ENCODE measurements at places on chromosomes 16 and 17.

GRCh38 chr16:57996406-57997175, 3.9 kb downstream of the ZNF319 start:
- no peak for DNase-seq

GRCh38 chr16:4898811-4899473, 38.0 kb downstream of the PPL start:
- DNase-seq, result no peak

DNA sequence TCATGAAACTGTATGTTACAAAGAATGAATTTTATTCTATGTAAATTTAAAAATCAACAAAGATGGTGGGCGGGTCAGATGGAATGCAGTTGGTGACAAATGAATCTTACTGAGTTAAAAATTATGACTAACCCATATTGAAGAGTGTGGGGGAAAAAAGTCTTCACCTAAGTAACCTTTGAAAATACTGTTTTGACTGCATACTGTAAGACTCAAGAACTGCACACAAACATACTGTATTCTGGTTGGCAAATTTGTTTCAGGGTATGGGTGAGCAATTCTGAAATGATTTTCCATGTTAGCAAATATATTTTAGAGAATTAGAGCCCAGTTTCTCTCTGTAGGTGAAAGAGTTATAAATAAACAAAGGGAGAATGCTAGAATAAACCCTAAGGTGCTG, 153.7 kb upstream of the KCNJ18 start:
- DNase-seq, result no peak

- DNase-seq, result no peak
These were observed 4.7 kb downstream of the ZNF764 start for GRCh38 chr16:30553393-30553899.

DNA sequence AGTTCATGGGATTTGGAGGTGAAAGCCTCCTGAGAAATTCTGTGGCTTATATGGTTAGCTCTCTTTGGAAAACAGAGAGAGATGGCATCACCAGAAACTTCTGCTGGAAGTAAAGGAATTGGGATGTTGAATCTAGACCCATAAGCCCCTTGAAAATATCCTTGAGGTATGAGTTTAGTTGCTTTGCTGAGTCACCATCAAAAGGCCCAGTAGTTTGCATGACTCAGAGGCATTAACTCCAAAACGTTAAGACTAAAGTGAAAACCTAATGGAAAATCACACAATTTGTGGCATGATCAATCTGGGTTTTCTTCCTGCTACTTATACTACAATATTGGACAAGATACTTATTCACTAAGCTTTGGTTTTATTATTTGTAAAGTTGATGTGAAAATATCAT, 349.2 kb upstream of the SALL1 start:
- no peak for DNase-seq

GRCh38 chr17:68732301-68732749, 131.2 kb upstream of the FAM20A start:
- DNase-seq, result no peak

DNA sequence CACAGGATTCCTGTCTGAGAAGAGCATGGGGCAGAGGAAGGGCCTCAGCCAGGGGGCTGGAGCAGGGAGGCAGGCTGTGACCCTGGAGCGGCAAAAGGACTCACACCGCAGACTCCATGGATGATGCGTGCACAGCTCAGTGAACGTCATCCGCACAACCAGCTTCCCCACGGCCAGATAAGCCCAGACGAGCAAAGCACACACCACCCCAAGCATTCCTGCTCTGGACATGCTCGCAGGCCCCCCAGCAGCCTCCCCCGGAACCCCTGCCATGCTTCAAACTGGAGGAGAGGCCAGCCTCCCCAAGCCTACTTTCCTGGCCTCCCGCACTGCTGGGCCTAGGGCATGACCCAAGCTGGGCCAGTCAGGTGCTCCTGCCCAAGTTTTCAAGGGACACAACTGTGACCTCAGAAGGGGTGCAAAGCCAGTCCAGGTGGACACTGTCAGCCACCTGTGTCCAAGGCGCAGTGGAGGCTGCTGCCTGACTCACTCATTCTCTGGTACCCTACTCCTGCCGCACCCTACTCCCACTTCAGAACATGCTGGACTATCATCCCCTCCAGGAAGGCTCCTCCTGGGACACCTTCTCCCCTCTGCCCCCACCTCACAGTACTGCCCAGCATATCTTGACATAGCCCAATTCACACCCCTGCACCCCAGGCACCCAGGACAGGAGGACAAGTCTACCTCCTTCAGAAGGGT, 4.8 kb downstream of the BCAR1 start:
- no peak for DNase-seq

DNA sequence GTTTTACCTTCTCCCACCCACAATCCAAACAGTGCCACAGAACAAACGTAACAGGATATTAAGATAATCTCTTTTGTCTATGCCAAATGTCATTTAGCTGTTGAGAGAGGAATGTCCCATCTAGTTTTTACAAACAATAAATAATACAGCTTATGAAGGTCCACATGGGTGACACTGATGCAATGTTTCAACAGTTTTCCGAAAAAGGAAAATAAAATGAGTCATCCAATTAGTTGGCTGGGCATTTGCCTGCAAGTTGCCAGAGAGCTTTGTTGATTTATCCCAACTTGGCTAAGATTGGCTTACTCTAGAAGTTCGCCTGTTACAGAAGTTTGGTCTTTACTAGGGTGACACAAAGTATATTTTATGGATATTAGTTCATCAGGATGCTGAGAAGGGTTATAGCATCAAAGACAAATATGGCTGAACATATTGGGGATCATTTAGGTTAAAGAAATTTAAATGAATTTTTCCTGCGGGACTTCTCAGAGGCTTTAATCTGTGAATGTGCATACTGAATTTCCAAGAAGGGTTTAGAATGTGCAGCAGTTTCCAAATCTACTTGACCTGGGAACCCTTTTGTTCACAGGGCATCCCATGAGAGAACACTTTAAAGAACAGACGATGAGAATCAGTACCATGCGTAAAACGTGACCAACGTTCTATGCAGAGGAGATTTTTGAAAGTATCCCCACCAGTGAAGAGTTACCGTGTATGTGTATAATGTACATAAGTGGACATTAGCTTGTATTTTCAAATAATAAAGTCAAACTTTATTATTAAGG, 73.1 kb downstream of the CDH13 start:
- DNase-seq, result no peak

GRCh38 chr17:6358131-6358530, 76.8 kb downstream of the AIPL1 start:
- DNase-seq, result no peak

DNA sequence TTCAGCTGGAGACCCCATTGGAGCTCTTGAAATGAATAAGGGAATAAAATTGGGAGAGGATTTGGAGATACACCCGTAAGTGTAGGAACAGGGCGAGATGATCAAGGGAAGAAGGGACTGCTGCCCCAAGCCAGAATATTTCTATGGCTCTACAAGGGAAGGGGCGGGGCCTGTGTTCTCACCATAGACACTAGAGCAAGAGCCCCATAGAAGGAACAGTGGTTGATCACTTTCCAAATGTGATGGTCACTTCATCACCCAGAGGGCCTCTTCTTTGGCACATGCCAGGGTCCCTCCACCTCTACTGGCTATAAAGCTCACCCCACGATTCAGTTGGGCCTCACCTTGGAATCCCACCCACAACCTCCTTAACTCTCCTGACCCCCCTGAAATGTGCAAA, 25.0 kb downstream of the GPRC5B start:
- DNase-seq, result no peak

DNA sequence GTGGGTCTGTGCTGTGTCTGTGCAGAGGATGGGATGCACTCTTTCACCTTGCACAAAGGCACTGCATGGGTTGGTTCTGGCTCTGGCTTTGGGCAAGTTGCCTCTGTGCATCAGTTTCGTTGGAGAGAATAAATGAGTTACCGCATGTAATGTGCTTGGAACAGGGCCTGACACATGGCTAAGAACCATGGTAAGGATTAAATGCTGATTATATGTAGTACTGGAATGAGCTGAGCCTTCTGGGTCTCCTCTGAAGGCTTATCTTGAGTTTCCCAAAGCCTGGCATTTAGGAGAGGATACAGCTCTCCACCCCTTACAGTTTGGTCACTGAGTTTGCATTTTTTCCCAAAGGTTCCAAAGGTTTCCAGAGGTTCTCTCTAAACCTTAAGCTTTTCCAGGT, 69.1 kb downstream of the KSR1 start:
- DNase-seq, result no peak

DNA sequence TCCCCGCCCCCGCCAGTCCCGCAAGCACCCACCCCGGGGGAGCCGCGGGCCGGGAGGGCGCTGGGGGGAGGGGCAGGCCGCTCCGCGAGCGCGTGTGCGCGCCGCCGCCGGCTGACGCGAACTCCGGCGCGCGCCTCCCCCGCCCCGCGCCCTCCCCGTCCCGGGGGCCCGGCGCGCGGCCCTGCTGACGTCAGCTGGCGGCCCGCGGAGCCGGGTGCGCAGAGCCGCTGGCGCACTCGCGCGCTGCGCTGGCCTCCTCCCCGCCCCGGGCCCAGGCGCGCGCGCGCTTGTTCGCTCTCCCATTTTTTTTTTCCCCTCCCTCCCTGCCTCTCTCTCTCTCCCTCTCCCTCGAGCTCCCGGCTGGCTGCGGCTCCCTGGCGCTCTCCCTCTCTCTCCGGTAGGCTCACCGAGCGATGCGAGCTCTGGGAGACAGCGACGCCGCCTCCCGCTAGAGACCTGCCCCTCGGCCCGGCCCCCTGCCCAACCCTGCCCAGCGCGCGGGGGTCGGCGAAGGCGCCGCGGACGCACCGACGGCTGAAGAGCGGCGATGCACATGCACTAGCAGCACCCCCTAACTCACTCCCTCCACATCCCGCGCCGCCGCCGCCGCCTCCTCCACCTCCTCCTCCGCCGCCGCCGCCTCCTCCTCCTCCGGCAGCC, at the start of gene GNAO1:
Gene GNAO1 (plus strand): TSS at position 334 of the 660 bp plus-strand sequence. CDS start 747 bp downstream, outside the sequence.
- DNase-seq, result peak; percentile 38

DNA sequence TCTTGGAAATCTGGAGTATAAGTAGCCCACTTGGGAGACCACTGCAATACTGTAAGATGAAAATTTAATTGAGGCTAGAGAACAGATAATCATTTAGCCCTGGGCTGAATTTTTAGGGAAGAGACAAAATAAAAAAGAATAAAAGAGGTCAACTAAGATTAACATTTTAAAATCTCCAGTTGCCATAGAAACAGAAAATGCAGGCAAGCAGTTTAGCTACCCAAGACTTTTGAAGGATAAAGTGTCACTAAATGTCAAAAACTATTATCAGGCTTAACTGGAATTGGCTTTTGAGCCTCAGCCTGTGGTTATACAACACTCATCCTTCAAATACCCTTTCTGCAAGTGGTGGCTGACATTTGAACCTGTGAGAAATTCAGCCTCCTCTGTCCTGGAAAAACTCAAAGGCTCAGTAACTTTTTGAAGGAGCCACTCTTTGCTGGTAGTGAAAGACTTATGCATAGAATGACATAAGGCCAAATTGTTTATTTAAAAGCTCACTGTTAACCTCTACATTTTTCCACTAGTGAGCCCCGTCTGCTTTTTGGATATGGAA, 220.7 kb upstream of the KCNJ16 start:
- no peak for DNase-seq

DNA sequence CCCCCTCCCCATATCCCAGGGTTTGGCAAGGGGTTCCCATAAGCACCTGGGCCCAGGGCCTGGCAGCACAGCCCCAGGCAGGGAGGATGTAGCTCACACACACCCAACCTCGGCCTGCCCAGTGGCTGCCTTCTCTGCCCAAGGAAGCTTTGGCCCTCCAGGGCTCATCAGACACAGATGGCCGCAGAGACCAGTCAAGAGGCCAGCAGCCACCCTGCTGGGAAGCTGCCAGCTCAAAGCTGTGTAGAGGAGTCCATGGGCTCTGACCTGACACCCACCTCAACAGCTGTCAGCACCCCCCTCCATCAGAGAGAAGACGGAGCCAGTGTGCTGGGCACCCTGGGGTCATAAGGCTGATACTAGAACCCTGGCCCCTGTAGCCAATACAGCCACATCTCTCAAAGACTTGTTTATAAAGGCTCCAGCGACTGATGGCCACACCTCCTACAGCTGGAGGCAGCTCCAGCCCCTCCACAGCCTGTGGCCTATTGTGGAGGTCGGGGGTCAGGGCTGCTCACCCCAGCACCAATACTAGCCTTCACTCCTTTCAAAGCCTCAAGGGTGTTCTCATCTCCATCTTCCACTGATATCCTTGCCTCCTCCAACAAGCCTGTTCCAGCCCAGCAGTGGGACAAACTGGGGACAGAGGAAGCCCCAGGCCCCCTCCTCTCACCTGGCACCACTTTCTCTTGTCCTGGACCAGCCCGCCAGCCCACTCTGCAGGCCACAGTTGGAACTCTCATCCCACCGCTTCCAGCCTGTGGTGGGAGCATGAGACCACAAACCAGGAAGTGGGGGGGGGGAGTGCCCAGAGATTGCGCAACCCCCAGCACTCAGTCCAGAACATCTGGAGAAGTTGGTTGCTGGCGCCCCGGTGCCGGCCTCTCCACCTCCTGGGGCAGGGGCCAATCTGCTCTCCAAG, 2.2 kb upstream of the MPG start:
- no peak for DNase-seq

GRCh38 chr16:1152651-1153259, at the start of gene CACNA1H:
Gene CACNA1H (plus strand): TSS chr16:1153106. CDS start chr16:1153738, 632 bp downstream.
- no peak for DNase-seq

- no peak for DNase-seq
These were observed 15.1 kb downstream of the SOX8 start for GRCh38 chr16:996681-997080.

DNA sequence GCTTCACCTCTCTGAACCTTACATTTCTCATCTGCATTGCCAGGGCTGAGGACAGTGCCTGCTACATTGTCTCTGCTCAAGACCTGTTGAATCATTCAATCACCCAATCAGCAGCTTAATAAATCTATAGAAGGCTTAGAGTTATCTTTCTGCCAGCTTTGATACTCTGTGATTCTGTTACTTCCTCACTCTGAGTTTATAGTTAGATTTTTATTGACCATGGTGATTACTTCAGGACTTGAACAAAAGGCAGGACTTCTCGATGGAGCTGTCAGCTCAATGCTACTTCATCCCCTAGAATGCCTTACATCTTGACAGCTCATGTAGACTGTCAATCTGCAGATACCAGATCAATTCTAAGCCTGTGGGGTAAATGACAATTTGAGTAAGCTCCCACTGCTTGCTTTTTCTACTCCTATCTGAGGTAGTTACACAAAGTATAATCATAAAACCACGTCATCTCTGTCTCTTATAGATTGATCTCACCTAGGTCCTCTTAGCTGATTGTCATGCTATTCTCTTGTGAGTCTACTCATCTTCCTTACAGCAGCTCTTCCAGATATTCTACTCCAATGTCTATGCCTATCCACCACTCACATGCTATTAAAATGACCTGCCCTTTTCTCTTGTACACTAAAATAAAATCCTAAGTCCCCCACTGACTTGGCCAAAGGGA, 318.3 kb upstream of the CA10 start:
- DNase-seq, result no peak

DNA sequence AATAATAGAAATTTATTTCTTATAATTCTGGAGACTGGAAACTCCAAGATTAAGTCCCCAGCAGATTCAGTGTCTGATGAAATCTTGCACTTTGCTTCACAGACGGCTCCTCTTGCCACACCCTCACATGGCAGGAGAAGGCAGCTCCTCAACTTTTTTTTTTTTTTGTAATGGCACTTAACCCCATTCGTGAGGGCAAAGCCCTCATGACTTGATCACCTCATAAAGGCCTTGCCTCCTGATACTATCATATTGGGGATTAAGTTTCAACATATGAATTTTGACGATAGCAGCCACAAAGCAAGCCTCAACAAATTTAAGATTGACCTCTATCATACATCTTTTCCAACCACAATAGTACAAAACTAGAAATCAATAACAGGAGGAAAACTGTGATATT, 42.3 kb upstream of the CDYL2 start:
- no peak for DNase-seq

- no peak for DNase-seq
These were observed 34.4 kb downstream of the SLC7A5 start for GRCh38 chr16:87834668-87835473.

GRCh38 chr16:72064361-72064894, 1.4 kb downstream of the HPR start:
- DNase-seq, result no peak

All from GM06990 (cell line).